Stimulated activated CD4-positive, alpha-beta T cell treated with anti-CD3 and anti-CD28 coated beads, Interleukin-1b, Interleukin-23, amount 100 ng/mL, for 1 hour (primary cell): ENCODE measurements at places on chromosomes 5 and 9.

- no peak for DNase-seq
Measured at GRCh38 chr5:40033009-40033408, 608.2 kb upstream of the DAB2 start.

DNA sequence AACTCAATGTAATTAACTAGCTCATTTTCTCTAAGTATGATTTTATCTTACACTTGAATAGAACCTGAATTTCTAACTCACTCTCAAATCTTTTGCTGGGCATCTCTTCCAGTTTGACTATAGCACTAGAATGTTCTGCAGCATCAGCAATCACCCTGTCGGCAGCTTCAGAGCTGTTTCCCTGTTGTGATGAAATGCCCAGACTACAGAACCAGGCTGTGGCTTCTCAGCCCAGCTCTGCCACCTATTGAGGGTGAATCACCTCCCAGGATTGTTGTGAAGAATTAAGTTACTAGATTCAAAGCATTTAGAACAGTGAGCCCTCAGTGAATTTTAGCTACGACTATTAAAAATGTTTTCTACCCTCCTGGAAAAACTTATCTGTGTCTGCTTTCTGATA, 90.4 kb upstream of the ANKRD55 start:
- no peak for DNase-seq

DNA sequence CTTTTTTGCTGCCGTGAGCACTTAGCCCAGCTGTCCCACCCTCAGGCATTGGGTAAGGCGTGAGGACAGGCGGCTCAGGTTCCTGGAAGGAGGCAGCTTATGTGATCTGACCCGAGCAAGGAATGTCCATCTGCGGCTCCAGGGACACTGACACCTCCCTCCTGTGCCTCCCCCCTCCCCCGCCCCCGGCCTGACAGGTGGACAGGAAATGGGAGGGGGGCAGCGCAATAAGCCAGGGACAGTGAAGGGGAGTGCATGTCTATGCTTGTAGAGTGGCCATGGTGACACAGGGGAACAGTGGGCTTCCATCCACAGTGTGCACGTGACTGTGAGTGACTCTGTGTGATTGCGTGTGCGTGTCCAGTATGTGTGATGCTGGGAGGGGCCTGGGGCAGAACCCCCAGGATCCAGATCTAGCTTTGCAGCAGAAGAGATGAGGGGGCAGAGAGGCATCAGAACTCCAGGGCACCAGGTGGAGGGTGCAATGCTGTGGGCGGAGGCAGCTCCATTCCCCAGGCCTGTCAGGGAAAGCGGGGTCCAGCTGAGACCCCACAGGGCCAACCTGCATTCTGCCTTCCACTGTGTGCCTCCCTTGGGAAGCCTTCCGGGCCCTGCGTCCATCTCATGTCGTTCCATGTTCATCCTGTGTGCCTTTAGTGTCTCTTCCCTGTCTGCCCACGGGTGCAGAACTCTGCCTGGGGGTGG, 30.5 kb downstream of the CNTFR start:
- no peak for DNase-seq

- no peak for DNase-seq
Measured at GRCh38 chr9:88186495-88187110, 48.3 kb upstream of the SPATA31C2 start.

- DNase-seq = no peak
Measured at GRCh38 chr5:39131210-39132127, 57.3 kb upstream of the RICTOR start.
